ENCODE measurements at places on chromosomes 16 and 17.

DNA sequence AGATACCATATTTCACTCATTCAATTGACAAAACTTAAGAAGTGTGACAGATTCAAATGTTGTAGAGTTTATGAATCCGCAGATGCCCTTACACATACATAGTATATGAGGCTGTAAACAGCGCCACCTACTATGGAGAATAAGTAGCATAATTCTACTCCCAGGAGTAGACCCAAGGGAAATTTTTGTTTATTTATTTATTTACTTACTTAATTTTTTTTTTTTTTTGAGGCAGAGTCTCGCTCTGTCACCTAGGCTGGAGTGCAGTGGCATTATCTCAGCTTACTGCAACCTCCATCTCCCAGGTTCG lies 35.5 kb downstream of the GAN start:
- no peak for DNase-seq

- no peak for DNase-seq
These were observed 14.2 kb upstream of the CCL1 start for GRCh38 chr17:34377078-34377823.

DNA sequence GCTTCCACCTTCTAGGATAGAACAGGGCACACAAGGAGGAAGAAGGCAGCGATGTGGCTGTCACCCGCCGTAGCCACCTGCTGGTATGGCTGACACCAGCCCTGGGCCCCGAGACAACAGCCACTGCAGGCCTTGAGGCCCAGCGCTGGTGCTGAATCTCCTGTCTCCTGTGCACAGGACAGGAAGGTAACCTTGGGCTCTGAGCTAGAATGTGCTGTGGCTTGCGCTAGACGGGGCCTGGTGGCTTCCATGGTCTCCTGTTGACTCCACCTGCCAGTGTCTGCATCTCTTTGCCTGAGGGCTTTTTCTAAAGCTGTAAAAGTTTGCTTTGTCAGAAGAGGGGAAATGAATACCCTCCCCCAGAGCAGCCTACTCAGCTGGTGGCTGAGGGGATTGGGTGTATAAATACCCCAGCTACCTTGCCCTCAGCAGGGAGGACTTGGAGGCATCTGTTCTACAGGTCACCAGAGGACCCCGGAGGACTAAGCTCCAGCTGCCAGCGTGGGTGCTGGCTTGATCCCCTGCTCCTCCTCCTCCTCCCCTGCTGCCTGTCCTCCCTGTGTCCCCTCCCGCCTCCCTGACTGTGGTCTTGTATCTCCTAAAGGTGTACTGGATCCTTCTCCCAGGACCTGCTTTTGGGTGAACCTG lies 76.1 kb upstream of the SDK2 start:
- DNase-seq: no peak

- DNase-seq: no peak
These were observed 74.8 kb upstream of the CDC42EP4 start for GRCh38 chr17:73386561-73386960.

DNA sequence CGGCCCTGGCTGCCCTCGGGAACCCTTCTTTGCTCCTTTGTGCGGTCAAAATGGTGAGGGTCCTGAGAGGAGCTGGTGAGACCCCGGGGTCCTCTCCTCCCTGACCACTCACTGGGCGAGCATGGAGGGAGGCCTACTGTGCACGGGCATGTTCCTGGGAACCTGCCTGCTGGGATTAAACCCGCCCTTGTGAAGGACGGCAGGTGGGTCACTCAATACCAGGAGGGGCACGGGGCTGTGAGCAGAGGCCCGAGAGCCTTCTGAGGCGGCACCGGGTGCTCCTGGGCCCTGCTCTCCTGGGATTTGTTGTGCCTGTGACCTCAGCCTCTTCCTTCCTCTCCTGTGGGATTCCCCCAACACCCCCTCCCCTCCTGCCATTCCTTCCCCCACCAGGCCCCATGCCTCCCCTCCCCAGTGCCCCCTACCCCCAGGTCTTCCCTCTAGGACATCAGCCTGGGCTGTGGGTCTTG lies 19.7 kb downstream of the METRNL start:
- DNase-seq: no peak

- no peak for DNase-seq
These were observed 247.5 kb upstream of the ELAC2 start for GRCh38 chr17:13265311-13265710.

DNA sequence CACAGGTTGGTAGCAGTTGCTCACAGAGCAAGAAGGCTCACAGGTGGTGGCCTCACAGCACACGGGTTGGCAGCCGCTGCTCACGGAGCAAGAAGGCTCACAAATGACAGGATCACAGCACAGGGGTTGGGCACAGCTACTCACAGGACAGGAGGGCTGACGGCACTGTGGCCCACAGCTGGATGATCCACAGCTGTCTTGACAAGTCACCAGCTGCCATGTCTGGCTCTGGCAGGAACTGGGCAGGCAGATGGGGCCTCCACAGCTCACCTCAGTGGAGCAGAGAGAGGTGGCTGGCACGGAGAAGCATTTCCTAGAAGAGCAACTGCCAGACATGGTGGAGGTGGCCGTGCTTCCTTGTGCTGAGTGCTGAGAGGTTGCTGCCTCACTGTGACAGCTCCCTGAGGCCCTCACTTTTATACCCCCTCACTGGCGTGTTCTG lies at the start of gene KRTAP16-1:
KRTAP16-1 (minus strand) TSS at position 392 of the 442 bp plus-strand sequence; CDS start at position 336, 56 bp downstream.
- DNase-seq: no peak

GRCh38 chr17:42315402-42316156 lies 27.3 kb downstream of the STAT5A start:
- DNase-seq: no peak

DNA sequence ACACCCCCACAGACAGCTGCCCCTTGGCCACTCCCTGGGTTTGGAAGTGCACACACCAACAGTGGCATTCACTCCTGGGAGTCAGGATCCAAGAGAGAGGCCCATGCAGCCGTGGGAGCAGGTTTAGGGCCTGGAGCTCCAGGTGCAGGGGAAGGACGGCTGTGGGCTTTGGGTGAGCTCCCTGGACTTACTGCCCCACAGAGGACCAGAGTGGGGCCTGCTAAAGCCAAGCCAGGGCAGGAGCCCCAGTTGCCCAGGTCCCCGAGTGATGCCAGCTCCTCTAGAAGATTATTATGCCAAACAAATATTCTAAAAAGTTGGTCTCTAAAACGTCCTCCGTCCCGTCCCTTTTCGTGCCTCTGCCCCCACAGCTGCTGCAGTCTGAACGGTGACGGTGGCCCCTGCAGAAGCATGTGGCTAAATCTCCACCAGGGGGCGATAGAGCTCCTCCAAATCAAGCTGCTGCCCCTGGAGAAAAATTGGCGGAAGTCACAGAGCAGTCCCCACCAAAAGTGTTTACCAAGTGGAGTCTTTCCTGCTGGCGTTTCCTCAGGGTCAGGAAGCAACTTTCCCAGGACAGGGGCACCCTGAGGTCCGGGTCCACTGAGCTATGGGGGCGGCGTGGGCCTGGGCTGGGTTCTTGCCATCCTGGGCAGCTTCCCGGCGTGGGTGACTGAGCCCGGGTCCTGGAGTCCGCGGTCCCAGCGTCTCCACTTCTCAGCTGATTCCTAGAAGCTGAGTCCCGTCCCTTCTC lies 4.2 kb downstream of the ARMC7 start:
- peak; percentile 95 for DNase-seq

DNA sequence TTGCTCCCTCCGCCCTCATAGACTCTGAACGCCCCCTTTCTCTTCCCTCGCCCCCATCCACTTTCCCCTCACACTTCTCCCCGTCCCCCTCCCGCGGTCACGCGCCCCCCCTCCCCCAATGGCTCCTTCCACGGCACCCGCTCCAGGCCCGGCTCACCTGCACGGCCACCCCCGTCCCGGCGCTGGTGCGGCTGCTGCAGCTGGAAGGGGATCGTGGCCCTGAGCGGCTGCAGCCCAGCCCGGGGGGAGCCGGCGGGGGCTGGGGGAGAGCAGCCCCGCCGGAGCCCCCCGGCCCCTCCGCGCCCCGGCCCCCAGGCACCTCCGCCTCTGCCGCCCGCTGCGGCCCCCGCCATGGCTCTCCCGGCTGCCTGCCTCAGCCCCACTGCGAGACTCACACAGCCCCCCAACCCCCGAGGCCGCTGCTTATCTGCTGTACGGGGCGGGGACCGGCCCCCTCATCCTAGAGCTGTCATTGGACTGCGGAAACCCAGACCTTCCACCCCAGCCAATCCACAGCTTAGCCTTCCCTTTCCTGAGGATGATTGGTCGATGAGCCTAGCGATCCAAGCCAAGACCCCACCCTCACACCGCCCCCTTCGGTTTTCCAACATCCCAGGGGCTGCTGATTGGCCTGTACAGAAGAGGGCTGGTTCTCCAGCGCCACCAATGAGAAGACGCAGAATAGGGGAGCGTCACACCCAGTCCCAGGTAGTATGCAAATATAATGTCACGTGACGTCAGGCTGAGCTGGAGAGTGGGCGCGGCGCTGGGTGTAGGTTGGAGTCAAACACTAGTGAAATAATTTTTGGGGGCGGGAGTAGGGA lies at the start of gene FAM117A:
FAM117A (minus strand) TSS at position 397 of the 824 bp plus-strand sequence; CDS start at position 353, 44 bp downstream.
- DNase-seq: peak; percentile 99

DNA sequence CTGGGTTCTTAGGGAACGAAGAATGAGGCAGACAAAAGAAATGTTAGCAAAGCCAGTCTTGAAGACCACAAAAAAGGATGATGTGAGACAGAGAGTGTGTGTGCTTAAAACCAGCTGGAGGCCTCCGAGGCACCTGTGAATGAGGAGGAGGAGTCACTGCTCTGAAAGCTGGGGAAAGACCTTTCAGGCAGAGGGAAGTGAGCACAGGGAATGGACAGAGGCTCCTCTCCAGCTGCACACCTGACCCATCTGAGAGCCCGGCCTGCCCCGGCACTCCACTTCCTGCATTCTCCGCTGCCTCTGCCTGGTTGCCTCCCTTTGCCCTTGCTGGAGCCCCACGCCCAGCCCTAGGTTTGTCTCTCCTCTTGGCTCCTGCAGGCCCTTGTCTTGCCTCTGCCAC lies 55.2 kb upstream of the SREBF1 start:
- DNase-seq: no peak

- no peak for DNase-seq
These were observed 27.9 kb upstream of the ENDOV start for GRCh38 chr17:80387071-80387470.

- DNase-seq: no peak
These were observed 58.2 kb downstream of the MYH11 start for GRCh38 chr16:15798671-15799070.

- DNase-seq: no peak
These were observed 175.2 kb downstream of the CPPED1 start for GRCh38 chr16:12628536-12628935.

- DNase-seq: no peak
These were observed 25.0 kb downstream of the MAP3K3 start for GRCh38 chr17:63647065-63647725.

- no peak for DNase-seq
These were observed 28.1 kb downstream of the SRL start for GRCh38 chr16:4213737-4214136.

DNA sequence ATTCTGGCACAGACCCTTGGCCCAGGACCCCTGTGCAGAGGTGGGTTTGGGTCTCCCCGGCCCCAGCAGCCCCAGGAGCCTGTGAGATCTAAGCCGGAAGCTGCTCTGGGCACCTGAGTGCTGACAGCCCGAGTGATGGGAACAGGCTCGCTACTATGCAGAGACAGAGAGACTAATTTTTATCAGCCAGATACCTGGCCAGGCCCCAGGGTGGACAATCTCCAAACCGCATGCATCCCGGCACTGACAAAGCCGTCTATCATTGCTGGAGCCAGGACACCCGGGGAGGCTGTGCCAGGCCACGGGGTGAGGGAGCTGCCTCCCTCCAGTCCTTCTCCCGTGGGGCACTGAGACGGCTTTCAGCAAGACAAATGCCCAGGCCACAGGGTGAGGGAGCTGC lies 25.0 kb downstream of the CBFA2T3 start:
- no peak for DNase-seq

DNA sequence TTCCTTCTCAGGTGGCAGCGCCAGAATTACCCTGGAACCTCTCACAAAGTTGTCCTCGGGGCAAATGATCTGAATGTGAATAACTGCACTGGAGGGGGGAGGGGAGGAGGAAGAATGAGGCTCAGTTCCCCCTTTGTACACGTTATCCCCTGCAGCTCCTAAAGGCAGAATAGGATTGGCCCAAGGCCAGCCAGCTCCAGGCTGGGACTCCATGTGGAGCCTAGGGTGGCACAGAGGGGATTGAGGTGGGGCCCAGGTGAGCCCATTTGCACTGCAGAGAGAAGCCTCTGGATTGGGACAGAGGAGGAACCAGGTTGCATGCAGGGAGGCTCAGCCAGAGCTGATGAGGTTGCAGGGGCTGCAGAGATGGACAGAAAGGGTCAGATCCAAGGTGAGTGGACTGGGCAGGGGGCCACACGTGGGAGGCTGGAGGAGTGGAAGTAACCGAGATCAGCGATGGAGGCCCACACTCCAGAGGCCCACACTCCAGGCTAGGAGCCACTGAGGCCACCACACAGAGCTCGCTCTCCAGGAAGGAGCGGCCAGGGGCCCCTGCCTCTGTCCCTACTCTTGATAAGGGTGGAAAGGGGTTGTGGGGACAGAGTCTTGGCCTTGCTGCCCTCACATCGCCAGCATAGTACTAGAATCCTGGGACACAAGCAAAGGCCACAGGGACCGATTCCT lies 78.6 kb downstream of the RBFOX3 start:
- DNase-seq: no peak

DNA sequence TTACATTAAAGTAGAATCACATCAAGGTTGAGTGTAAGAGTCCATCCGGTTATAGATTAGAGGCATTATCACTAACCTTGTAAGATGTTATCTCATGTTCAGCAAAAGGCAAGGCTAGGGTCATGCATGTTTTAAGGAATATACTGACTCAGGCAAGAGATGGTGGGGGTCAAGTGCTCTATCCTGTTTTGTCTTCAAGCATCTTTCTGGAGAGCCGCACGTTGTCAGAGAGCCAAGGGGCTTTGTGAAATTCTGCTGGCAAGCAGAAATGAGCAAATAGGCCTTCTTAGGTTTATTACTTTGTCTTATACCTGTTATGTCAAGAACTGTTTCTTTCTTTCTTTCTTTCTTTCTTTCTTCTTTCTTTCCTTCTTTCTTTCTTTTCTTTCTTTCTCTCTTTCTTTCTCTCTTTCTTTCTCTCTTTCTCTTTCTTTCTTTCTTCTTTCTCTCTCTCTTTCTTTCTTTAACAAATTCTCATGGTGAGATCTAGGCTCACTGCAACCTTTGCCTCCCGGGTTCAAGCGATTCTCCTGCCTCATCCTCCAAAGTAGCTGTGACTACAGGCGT lies 47.3 kb upstream of the IL34 start:
- DNase-seq: no peak

- DNase-seq: no peak
These were observed 5.0 kb downstream of the NLRC5 start for GRCh38 chr16:56994311-56994710.

DNA sequence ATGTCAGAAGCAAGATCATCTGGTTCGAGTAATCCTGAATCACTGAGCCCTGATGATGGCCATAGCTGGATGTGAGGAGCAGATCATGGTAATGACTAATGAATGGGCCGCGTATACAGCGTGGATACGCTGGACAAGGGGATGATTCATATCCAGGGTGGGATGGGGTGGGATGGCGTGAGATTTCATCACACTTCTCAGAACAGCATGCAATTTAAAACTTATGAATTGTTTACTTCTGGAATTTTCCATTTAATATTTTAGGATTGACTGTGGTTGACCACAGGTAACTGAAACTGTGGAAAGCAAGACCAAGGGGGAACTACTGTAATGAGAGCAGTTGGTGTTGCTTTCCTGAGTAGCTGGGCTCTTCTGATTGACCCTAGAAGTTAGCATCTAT lies 225.5 kb downstream of the STX8 start:
- DNase-seq: no peak

GRCh38 chr17:59796785-59797205 lies 89.3 kb downstream of the VMP1 start:
- DNase-seq: no peak
